Stomach (tissue), 19 donors: ENCODE measurements at places on chromosomes 7 and 10. TPM values are rescaled to one million over a fixed set of nuclear protein-coding genes. Genes with fewer than 3 reads are reported as not detected.
A peak's percentile ranks its signal among the peaks of the same experiment; 100 is the strongest.

Gene PNLIPRP3
- 1.3 TPM for total RNA-seq

Gene SLC29A4
- 3.0 TPM for total RNA-seq

Gene CHST3
- total RNA-seq: 4.9 TPM

Gene ARHGAP12
- total RNA-seq: 109 TPM

Gene CCL24
- not detected for total RNA-seq

Gene DDC
- total RNA-seq: not detected

DNA sequence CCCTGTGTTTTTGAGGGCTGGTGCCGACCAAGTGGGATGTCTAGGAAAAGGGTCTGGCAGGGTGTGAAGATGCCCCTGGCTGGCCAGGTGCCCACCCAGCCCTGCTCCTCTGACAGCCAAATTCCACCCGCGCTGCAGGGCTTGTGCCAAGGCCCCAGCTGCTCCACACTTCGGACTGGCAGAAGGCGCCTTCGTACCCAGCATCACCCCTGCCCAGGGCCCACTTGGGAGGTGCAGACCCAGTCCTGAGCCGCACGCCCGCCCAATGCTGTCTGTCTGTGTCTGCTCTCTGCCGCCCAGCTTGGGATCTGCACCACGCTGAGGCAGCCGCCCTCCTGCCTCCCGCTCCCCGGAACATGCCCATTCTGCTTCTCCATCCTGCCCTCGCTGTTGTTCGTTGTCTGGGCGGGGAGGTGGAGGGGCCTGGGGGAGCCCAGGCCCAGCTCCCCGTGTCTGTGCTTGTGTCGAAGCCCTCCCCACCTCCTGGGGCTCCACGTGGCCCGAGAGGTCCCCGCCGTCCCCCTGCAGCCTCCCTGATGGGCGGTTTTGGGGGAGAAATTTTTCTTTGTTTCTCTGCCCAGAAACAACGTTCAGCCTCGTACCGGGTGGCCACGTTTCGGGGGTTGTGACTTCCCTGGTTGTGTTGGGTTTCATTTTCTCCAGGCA lies 36.9 kb upstream of the PPIF start:
- DNase-seq: no peak

DNA sequence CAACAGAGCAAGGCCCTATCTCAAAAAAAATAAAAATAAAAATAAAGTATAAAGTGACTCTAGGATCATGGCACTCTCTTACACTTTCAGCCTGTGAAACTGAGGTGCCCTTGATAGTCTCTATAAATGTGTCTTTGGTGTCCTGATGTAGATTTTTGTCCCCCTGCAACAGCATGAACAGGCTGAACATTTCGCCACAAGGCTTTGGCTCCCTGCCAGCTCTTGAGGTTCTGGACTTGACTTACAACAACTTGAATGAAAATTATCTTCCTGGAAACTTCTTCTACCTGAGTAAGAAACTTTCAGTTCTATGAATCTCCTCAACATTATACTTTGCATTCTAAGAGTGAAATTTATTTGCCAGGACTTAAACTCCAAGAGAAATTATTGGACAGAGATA lies 48.1 kb upstream of the BMS1 start:
- DNase-seq: peak; percentile 39

DNA sequence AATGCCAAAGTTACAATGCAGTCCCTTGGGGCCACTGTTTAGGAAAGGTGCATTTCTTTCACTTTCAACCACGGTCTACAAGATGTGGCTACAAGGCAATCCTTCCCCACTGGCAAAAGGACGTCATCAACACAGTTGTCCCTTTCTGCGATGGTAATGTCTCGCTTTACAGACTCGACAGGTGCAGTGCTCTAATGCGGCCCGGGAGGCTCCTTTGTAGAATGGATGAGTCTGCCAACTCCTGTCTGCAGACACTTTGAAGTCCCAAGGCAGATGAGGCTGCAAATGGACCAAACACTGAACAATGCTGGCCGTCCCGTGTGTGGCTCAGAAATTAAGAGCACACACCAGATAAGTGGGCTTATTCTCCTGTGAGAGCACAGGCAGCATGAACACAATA lies 133.7 kb downstream of the PIP4K2A start:
- no peak for DNase-seq

- DNase-seq: no peak
These were observed 108.3 kb upstream of the CDK6 start for GRCh38 chr7:92944633-92945032.

DNA sequence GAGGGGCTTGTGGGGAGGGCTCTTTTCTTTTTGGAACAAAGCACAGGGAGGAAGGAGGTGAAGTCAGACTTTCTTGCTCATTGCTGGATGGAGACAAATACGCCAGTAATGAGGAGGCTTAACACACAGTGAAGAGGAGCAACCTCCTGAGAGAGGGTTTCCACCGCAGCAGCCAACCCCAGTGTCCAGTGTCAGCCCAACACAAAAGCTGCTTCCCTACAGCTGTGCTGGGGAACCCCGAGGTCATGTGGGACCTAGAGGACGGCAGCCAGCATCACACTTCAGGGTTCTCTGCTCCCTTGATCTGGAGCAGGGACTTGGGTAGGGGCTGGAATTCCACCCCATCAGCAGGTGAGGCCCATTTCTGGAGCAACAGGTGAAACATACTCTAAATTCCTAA lies 7.7 kb downstream of the BLNK start:
- no peak for DNase-seq

DNA sequence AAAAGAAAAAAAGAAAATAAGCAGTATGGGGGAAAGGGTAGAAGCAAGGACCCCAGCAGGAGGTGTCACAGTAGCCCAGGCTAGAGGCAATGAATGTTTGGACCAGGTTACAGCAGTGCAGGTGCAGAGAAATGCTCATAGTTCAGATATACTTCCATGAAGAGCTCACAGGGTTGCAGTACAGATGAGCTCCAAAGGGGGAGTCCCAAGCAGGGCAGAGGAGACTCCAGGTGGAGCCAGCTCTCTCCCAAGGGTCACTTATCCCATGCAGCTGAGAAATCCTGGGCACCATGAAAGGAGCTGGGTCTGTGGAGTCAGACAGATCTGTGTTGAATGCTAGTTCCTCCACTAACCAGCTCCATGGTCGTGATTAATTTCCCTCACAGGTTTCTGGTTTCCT lies 174.9 kb downstream of the C7orf25 start:
- DNase-seq: no peak

DNA sequence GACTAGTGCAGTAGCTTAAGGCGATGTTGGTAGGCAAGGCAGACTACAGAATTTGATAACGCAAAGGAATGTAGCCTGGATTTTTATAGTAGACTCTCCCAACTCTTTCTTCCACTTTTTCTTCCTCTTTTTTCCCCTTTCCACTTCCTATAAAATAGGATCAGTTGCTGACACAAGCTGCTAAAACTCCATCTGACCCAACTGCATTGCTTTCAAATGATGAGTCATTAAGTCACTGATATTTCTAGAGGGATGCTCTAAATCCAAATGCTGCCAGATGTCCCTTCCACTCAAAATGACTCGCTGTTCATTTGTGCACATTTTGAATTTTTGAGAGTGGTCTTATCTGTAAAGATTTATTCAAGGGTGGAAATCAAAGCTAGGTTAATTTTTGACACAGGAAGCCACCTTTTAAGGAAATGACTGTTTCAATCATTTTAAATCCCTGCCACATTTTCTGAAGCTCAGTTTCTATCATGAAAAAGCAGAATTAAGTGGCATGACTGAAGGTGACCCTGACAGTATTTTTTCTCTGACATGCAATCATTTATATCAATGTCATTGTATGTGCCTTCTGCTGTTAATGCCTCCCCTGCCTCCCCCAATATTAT lies 25.8 kb upstream of the SFMBT2 start:
- no peak for DNase-seq

- no peak for DNase-seq
These were observed 2.7 kb upstream of the SUV39H2 start for GRCh38 chr10:14875941-14876340.

DNA sequence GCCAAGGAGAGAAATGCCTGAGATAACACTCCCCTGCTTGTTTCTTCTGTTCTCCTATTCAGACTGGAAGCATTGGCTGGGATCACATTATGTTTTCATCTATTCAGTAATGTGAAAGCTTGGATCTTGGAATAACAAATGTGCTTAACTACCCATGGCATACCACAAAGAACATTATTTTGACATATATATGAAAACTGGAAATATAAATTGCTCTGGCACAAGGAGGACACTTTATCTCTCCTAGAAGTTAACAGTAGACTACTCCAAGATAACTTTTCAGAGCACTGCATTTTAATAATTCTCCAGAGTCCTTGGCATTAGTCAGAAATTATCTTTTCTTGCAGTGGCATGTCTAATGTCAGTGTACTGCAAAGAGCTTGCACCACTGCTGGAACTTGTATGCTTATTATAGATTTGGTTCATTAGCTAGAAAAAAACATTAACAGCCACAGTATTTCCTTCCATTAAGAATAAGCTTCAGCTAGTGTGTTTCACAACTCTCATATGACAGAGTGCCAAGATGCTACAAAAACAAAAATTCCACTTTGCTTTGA lies 169.3 kb upstream of the LRRN3 start:
- peak; percentile 9 for DNase-seq

DNA sequence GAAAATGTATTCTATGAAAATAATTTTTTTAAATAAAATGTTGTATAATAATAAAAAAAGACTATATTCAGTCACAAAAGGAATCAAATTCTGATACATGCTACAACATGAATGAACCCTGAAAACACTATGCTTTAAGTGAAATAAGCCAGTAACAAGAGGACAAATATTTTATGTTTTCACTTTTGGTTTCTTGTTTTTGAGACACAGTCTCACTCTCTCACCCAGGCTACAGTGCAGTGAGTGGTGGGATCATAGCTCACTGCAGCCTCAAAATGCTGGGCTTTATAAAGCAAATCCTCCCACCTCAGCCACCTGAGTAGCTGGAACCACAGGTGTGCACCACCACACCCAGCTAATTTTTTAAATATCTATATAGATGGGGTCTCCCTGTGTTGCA lies 64.2 kb downstream of the CNOT4 start:
- no peak for DNase-seq

DNA sequence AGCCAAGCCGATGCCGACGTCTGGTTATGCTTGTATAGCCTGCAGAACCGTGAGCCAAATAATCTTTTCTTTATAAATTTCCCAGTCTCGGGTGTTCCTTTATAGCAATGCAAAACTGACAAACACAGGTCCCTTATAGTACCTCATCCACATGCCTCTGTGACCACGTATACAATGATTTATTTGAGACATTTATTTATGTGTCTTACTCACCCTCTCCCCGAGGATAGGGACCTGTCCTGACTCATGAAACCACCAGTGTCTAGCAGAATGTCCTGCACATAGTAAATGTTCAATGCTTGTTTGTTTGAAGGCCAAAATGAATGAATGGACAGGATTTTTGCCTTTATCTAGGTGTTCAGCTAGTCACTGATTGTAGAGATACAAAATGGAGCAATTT lies 147.9 kb upstream of the FZD8 start:
- no peak for DNase-seq

- no peak for DNase-seq
These were observed 221.6 kb upstream of the SEMA3E start for GRCh38 chr7:83870515-83870914.

- no peak for DNase-seq
These were observed 491.7 kb upstream of the NRP1 start for GRCh38 chr10:33826186-33826585.

- no peak for DNase-seq
These were observed 1035.5 kb downstream of the LRMDA start for GRCh38 chr10:76466836-76467503.

- no peak for DNase-seq
These were observed 96.7 kb downstream of the SEMA3D start for GRCh38 chr7:85090143-85090542.

- DNase-seq: no peak
These were observed 27.3 kb downstream of the ANXA11 start for GRCh38 chr10:80177781-80178636.

GRCh38 chr10:131778385-131778784 lies 122.4 kb upstream of the PPP2R2D start:
- DNase-seq: peak; percentile 7

DNA sequence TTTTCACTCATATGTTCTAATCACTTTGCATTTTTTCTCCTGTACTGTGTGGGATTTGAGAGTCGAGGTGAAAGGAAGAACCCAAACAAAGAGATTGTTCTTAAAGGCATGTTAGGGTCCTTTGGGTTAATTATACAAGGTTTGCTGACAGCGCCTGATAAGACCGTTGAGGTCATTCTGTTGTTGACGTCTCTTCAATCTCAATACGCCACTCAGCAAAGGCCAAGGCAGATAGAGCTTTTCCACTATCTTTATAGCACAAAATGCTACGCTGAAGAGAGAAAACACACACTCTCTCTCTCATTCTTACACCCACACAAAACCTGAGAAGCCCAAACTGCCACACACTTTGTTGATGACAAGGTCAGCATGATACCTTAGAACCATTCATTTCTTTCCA lies 228.7 kb downstream of the CNTNAP2 start:
- DNase-seq: no peak

DNA sequence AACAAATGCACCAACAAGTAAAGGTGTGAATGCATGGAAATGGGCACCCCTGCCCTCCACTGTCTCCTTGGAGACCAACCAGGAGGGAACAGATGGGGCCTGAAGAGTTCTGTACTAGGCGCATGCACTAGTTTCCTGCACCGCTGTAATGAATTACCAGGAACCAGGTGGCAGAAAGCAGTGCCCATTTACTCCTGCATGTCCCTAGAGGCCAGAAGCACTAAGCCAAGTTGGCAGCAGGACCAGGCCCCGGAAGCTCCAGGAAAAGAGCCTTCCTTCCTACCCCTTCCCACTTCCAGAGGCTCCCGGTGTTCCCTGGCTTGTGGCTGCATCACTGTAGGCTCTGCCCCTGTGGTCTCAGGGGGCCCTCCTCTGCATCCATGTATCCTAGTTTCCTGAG lies 237.5 kb upstream of the PPP2R2D start:
- peak; percentile 8 for DNase-seq

GRCh38 chr7:141664450-141664849 lies 37.5 kb downstream of the DENND11 start:
- peak; percentile 51 for DNase-seq

DNA sequence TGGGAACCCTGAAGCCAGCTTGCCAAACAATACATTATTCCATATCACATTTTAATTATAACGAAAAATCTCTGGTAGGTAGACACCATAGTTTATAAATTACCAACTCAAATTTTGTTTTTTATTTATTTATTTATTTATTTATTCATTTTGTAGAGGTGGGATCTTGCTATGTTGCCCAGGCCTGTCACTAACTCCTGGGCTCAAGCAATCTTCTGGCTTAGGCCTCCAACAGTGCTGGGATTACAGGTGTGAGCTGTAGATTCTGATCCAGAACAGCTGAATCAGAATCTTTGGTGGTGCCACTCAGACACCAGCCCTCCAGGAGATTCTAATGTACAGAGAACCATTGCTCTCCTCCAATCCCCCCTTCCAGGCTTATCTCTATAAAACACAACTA lies 1.7 kb downstream of the PON2 start:
- no peak for DNase-seq

- DNase-seq: peak; percentile 55
These were observed 90.9 kb upstream of the PIP4K2A start for GRCh38 chr10:22805304-22805703.

DNA sequence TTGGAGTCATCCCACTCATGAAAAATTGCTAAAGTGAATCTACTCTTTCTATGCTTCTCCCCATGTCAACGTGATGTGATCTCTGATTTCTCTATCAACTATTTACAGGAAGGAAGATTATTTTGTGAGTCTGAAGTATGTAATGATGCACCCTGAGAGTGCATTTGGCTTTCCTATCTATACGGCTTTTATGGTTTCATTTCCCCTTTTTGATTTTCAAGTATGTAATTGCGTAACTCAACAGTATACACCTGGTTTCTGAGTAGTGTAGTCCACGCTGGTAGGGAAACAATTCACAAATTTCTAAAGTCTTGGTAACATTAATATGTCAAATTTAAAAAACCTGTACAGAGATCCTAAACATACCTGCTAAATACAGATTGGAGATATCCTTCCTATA lies 194.7 kb upstream of the SEMA3A start:
- DNase-seq: no peak
